Hematopoietic multipotent progenitor cell treated with erythropoietin and hydrocortisone succinate and interleukin-3 and kit ligand, for 4 days (in vitro differentiated cells): ENCODE measurements at places on chromosomes 4 and X.

DNA sequence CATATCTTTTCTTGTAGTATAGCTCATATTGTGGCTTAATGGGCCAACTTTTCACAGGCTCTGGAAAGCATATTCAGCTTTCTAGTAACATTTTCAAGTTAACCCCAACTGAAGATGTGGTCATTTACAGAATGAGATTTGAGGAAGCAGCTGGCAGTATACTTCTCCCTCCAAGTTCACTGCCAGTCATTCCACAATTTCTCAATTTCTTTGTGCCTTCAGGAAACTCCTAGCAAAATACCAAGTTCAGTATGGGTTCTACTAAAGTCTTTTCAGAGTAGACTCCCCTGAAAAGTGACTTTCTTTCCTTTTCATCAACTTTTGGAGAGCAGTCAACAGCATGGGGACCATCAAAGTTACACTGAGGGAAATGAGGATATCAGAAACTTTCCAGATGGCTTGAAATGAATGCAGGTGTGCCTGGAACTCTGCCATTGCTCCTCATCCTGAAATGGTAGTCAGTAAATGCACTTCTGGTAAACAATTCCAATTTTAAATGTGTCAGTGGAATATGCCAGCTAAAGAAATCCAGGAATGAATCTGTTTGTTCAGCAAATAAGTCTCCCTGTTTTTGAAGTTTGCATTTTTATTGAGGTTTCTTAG is 81.5 kb upstream of the TEX13D start:
- no peak for DNase-seq

GRCh38 chr4:55138367-55138766 is 13.0 kb upstream of the KDR start:
- no peak for DNase-seq

DNA sequence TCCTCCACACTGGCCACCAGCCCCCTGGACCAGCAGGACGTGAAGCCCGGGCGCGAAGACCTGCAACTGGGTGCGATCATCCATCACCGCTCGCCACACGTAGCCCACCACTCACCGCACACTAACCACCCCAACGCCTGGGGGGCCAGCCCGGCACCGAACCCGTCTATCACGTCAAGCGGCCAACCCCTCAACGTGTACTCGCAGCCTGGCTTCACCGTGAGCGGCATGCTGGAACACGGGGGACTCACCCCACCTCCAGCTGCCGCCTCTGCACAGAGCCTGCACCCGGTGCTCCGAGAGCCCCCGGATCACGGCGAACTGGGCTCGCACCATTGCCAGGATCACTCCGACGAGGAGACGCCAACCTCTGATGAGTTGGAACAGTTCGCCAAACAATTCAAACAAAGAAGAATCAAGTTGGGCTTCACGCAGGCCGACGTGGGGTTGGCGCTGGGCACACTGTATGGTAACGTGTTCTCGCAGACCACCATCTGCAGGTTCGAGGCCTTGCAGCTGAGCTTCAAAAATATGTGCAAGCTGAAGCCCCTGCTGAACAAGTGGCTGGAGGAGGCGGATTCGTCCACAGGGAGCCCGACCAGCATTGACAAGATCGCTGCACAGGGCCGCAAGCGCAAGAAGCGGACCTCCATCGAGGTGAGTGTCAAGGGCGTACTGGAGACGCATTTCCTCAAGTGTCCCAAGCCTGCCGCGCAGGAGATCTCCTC is 600 bp downstream of the POU3F4 start:
- no peak for DNase-seq

DNA sequence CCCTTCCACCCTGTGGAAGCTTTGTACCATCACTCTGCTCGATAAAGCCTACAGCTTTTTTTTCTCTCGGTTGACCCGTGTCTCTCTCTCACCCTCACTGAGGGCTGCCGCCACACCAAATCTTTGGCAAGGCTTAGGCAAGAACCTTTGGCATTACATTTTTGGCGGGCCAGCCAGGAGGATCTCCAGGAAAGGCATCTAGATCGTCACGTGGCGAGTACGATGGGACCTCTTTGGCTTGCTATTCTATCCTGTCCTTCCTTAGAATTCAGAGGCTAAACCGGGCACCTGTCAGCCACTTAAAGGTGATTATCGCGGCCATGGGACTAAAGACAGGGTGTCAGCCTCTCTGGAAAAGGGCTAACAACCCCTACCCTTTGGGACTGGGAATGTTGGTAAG is 96.2 kb downstream of the UGT2B28 start:
- DNase-seq = no peak

GRCh38 chr4:28464823-28465222 is 1604.2 kb downstream of the STIM2 start:
- no peak for DNase-seq

DNA sequence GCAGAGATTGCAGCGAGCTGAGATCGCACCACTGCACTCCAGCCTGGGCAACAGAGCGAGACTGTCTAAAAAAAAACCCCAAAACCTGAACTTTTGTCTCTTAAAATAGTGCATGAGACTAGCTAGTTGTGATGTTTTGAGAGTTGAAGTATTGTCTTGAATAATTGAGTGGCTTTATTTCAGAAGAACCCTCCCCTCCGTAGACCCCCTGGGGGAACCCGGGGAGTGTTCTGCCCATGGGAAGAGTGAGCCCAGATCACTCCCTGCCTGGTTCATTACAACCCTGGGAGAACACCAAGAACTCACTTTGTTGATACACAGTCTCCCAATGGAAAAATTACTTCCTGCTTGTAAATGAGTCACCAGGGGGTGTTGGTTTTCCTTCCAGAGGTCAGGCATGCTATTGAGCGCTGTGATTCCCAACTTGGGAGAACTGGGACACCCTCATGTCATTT is 65.3 kb upstream of the SHISA3 start:
- no peak for DNase-seq

- no peak for DNase-seq
Observed at GRCh38 chr4:21893136-21893535, 55.4 kb downstream of the KCNIP4 start.

GRCh38 chrX:130079824-130080406 is 30.4 kb downstream of the ELF4 start:
- peak; percentile 84 for DNase-seq

- DNase-seq = no peak
Observed at GRCh38 chr4:97589481-97590196, 553.6 kb downstream of the STPG2 start.

GRCh38 chr4:174749091-174749490 is 80.0 kb downstream of the GLRA3 start:
- DNase-seq = no peak

DNA sequence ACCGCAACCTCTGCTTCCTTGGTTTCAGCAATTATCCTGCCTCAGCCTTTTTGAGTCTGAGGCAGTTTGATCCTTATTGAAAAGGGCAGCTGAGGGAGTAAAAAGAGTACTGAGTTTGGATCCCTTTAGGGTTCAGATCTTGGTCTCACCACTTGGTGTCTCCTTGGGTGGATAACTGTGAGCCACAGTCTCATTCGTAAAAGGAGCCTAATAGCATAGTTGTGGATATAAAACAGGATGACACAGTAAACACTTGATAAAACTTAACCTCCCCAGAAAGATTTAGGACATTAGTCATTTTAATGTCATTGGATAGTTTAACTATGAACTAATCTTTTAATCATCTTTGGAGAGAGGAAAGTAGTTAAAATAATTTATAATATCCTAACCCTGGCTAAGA is 173.0 kb downstream of the ANK2 start:
- DNase-seq = peak; percentile 3

GRCh38 chrX:49925176-49925575 is 2.8 kb downstream of the CLCN5 start:
- DNase-seq = peak; percentile 56

GRCh38 chr4:102601586-102602227 is 100.5 kb downstream of the NFKB1 start:
- DNase-seq = no peak

DNA sequence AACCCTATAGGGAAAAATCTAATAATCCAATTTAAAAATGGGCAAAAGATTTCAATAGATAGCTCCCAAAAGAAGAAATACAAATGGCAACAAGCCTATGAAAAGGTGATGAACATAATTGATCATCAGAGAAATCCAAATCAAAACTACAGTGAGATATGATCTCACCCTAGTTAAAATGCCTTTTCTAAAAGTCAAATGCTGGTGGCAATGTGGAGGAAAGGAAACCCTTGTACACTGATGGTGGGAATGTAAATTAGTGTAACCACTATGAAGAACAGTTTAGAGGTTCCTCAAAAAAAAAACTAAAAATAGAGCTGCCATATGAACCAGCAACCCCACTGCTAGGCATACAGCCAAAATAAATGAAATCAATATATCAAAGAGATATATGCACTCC is 44.5 kb downstream of the STPG2 start:
- peak; percentile 3 for DNase-seq

DNA sequence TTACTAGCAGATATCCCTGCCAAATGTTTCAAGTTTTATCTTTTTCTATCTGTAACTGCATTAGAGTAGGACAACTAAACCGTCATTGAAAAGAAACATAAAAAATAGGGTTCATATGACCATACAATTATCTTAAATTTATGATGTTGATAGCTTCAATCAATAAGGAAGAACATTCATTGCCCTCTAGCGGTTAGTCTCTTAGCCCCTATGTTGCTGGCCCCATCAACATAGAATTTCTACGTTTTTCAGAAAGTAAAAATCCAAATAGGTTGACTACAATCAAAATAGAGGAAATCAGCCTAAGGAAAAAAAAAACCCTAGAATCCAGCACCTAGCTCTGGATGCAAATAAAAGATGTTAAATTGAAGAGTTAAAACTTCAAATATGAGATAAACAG is 225.1 kb upstream of the ITM2A start:
- DNase-seq = no peak

DNA sequence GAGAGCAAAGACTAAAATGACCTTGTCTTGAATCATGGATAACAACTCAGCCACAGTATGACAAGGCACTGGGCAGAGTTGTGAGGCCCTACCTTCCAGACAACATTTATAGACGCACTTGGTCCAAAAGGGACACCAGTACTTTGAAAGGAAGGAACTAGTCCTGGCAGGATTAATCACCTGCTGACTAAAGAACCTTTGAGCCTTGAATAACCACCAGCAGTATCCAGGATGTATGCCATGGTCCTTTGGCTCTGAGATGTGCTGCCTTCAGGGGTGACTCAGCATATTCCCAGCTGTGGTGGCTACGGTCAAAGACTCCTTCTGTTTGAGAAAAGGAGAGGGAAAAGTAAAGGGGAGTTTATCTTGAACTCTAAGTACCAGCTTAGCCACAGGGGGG is 118.1 kb upstream of the PRR32 start:
- no peak for DNase-seq

- DNase-seq = no peak
Observed at GRCh38 chr4:31518796-31519250, 798.7 kb downstream of the PCDH7 start.

DNA sequence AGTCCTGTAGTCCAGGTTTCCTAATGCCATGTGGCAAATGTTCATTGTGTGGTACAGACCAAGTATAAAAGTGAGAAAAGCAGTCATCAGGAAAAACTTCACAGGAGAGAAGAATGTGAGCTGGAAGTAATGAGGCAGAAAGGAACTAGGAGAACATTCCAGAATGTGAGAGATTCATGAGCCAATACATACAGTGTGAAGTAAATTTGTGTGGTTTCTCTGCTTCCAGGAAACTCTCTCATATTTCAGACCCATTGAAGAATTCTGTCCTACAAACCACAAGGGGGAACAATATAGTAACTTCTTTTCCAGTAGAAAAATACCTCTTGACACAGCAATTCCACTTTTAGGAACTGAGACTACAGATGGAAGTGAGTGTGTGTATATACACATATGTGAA is 136.5 kb downstream of the RNF150 start:
- no peak for DNase-seq

- DNase-seq = no peak
Observed at GRCh38 chrX:39513836-39514235, 583.9 kb downstream of the BCOR start.

- DNase-seq = no peak
Observed at GRCh38 chr4:111992351-111993168, 152.7 kb upstream of the FAM241A start.

DNA sequence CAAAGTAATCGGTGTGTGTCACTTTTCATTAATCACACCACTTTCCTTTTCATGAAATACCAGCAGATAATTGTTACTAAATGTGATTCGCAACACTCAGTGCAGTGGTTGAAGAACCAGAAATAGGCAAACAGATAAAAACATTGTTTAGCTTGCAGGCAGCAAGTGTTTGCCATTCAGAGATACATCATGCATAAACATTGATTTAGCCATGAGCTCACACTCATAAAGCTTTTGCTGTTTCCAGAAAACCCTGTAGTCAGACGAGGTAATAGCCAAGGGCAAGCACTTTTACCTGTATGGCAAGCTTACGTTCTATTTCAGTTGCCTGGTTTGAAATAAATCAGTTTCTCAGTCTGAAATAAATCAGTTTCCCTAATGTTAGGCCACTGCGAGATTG is 542.0 kb upstream of the TENM3 start:
- no peak for DNase-seq

DNA sequence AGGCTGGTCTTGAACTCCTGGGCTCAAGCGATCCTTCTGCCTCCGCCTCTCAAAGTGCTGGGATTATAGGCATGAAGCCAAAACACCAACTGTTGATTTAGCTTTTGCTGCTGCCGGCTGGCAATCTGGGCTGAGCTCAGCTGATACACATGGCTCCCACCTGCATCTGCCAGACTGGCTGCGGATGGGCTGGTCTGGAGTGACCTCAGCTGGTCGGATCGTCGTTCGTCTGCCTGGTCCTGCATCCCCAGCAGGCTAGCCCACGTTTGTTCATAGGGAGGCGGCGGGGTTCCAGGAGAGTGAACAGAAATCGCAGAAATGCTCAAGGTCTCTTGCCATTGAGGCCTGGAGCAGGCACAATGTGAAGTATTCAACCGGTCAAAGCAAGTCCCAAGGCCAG is 74.4 kb upstream of the DDX3X start:
- DNase-seq = no peak

DNA sequence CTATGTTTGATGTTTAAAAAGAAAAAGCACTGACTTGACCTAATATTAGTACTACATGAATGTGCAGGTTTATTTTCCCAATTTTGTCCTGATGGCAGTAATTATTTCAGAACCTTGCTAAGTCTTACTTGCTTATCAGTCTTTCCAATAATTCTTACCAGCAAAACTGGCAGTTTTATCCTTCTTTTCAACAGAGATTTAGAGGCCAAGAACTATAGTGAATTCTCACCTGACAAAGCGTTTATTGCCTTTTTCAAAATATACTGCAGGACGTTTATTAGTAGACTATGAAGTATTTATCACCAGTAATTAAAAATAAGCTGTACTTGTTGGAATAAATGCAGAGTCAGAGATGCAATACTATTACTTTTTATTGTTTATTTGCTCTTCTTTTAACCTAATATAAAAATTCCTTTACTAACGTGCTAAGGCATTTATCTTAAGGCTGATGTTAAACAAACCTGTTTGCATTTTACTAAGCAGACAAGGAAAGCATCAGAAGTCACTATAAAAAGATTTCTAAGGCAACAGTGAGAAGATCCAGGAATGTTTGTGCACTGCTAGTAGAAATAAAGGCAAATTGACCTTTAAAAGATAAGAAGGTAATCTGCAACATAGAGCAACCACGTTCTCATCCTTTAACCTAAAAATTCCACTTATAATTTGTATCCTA is 80.3 kb upstream of the NOCT start:
- DNase-seq = no peak
